NCI-H226 (cell line): ENCODE measurements at places on chromosomes 2 and 18.

DNA sequence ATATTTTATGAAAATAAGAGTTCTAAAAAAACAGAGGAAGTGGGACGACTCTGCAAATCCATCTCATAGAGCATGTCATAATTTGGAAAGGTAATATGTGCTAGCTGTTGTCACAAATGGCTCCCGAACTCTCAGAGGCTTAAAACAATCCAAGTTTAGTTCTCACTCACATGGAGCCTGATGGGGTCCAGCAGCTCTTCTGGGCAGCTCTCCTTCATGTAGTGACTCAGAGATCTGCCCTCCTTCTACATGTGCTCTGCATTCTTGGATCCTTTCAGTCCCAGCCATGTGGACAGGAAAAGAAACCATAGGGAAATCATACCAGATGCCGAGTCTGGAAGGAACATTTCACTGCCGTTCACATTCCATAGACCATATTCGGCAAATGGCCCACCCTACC, 180.1 kb upstream of the APCDD1 start:
- DNase-seq, result no peak

GRCh38 chr2:68932402-68932801, 20.3 kb downstream of the GKN2 start:
- no peak for DNase-seq

- no peak for DNase-seq
Observed at GRCh38 chr2:30287190-30287840, 56.0 kb downstream of the LBH start.

DNA sequence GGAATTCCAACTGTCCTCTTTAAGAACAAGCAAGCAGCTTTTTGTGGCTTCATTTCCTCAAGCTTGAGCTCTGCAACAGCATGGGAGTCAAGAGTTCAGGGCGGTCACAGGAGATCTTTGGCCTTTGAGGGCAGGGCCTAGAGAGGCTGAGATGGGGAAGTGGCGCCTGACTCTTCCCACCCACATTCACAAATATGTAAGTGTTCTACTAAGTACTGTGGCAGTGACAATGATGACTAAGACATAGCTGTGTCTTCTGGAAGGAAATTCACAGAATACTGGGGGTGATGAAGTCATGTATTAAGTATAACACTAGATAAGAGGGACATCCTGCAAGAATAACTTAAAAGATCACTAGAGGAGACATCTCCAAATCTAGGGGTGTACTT, 15.0 kb downstream of the RND3 start:
- peak; percentile 88 for DNase-seq

DNA sequence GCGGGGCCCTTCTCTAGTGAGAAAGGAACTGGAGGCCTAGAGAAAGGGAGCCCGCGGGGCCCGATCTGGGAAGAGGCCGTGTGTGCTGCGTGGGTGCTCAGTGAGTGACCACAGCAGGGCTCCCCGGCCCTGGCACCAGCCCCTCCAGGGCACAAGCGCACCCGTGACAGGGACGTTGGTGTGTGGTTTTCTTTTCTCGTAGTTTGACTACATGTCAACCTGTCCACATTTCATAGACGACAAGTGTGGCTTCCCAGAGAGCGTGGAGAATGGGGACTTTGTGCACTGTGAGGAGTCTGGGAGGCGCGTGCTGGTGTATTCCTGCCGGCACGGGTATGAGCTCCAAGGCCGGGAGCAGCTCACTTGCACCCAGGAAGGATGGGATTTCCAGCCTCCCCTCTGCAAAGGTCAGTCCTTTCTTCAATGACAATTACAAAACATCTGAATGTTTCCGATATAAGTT, 83.1 kb downstream of the TPO start:
- DNase-seq, result no peak

DNA sequence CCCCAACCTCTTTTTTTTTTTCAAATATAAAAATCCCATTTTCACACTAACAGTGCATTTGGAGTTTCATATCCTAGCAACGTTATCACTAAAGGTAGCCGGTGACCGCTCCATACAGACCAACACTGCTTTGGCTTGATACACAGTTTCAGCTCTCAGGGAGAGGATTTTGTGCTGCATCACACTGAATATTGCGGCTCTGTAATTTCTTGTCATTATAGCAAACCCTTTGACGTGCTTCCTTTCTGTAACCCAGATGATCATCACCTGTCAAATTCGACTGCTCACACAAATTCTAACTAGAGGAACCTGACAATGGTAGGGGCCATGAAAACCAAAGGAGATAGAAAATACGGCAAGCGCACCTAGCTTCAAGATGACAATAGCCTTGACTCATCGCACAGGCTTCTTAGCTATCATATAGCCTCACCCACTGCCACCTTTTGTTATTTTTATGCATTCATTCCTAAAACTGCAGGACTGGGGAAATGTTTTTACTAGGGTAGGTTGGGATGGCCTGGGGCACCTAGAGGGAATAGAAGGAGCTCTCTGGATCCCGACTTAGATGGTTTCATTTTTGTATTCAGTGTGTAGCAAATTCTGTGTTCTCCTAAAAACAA, 582.9 kb upstream of the PIK3C3 start:
- DNase-seq, result no peak

- no peak for DNase-seq
Observed at GRCh38 chr18:79872527-79873444, 75.0 kb downstream of the KCNG2 start.

DNA sequence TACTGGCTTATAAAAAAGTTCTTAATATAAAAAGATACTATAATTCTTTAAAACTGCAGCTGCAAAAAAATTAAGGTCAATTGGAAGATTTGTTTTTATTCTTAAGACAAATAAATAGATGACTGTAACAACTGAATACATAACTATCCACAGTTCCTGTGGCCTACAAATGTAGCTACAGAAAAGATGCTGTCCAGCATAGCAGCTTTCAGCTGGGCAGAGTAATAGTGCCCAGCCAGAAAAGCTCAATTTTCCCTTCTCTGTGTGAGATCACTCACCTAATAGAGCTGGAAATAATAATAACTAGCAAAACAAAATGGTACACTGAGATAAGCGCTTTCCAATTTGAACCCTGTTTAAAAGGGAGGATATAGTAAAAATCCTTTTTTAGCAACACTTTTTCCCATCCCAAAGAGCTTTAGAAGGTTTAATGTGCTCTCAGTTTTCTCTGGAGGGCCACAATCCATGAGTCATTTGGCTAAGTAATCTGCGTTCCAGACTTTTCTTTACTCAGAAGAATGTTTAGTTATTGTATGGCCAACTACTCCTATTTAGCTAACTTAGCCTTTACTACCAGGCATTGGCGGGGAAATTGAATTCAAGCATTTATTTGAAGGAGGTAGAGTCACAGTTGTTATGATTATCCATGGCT, 158.1 kb upstream of the SLC39A10 start:
- DNase-seq, result no peak

GRCh38 chr2:137770166-137770565, 194.1 kb upstream of the HNMT start:
- DNase-seq, result no peak

DNA sequence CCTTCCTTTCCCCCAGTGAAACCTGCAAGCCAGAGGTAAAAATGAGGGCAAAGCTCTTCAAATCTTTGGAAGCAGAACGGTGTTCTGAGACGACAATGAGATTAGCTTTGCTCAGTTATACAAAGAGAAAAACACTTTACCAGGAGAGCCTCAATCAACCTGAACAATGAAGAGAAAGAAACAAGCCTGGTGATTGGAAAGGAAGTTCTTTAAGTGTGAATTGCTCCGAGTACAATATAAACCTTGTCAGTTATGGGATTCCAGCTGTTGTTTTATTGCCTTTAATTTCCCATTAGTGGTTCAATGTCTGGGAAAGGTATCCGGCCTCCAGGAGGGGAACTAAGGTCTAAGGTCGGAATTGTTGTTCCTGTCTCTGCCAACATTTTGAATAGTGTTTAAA, 901.6 kb downstream of the EPHA4 start:
- DNase-seq, result no peak

DNA sequence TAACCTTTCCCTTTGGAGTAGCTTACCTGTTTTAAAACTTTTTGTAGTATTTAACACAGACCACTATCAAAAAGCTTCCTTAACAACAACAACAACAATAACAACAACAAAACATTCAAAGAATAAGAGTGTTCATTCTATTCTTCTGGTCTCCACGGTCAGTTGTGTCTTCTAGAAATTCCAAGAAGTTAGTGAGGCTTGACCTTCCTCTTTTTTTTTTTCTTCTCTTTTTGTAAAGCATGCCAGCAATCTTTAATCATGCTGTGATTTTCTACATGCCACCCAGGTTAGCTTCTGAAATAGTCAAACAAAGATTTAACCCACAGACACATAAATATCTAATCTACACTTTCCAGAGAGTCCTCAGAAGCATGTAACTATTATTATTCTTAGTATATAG, 28.4 kb upstream of the KLHL14 start:
- DNase-seq, result no peak
